ENCODE measurements at places on chromosomes 11 and 22. TPM values are rescaled to one million over a fixed set of nuclear protein-coding genes. Genes with fewer than 3 reads are reported as not detected.

GRCh38 chr11:104968355-104968855, at the start of gene CASP4:
Gene CASP4 (minus strand): TSS chr11:104968574. CDS start chr11:104968525, 49 bp downstream.
- peak; percentile 18 for DNase-seq

GRCh38 chr11:4546878-4547277, 1.9 kb downstream of the OR52M1 start:
- no peak for DNase-seq

DNA sequence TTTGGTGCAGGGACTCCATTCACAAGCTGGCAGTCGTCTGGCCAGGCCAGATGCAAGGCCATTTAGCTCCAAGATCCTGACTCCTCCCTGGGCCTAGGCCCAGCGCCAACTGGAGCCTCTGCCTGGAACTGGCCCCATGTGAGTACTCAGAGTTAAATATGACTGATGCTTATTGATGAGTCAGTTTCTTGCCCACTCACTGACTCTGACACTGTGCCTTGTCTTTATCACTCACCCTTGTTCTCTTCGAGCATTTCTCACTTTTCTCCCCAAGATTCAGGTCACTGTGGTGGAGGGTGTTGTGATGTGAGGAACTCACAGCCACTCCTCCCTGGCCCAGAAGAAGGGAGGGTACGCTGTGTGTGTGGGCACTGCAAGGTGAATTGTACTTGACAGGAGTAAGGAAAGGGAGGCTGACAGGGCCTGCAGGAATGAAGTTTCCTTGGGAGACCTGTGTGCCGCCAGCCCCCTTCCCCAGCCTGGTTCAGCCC, 23.2 kb upstream of the ST3GAL4 start:
- peak; percentile 89 for DNase-seq

GRCh38 chr11:69552951-69553350, 71.5 kb downstream of the LINC01488 start:
- no peak for DNase-seq

PICK1 gene
- total RNA-seq: 32.2 TPM

DNA sequence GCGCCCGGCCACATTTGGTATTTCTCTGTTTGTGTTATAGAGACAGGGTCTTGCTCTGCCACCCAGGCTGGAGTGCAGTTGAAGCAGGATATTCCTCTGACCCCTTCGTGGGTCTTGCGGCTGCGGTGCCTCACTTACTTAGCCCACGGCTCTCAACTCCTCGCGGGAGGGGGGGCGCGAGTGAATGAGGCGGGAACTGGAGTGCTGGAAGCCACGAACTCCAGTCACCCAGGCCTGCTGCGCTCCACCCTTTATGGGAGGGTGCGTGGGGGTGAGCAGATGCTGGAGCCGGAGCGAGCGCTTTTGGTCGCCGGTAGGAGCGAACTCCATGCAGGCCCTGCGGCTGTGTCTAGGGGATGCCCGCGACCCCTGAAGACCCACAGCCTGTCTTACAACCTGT, 1.8 kb downstream of the C11orf54 start:
- no peak for DNase-seq

OR8K5 gene
- not detected for total RNA-seq

DNA sequence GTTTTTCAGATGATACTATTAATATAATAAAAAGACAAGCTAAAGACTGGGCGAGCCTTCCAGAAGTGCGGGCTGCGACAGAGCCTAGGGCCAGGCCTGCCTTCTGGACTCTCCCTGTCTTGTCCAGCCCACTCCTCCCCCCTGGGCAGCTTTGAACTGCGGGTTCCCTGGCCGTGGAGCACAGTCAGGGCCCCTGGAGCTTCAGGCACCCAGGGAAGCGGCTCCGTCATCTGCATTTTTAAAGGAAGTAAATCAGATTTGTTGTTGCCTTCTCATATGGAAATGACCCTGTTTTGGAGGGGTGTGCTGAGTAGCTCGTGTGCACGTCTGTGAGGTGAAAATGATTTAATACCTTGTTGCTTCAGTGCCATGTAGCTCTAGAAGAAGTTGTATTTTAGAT, 265.3 kb downstream of the TBC1D22A start:
- no peak for DNase-seq

RIMBP3B gene
- total RNA-seq: not detected

DNA sequence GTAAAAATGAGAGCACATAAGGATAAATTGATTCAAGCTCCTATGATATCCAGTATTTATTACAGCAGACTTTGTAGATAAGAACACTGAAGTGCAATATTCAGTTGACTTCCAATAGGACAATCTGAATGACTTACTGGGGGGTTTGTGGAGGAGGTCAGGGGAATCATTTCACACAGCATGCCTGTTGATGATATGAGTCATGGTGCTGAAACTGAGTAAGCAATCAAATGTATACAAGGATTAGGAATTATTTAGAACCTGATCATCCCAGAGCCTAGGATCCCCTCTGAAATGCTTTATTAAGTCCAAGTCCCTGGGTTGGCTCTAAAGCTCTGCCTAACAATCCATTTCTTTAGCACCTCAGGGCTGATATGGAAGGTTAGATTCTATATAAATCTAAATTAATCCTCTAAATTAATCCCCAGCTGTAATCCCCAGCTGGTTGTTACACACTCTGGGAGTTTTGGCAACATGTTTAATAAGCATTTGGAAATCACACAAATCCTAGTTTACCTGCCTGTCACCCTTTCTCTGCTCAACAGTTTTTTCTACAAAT, 326.4 kb downstream of the GUCY1A2 start:
- no peak for DNase-seq

DNA sequence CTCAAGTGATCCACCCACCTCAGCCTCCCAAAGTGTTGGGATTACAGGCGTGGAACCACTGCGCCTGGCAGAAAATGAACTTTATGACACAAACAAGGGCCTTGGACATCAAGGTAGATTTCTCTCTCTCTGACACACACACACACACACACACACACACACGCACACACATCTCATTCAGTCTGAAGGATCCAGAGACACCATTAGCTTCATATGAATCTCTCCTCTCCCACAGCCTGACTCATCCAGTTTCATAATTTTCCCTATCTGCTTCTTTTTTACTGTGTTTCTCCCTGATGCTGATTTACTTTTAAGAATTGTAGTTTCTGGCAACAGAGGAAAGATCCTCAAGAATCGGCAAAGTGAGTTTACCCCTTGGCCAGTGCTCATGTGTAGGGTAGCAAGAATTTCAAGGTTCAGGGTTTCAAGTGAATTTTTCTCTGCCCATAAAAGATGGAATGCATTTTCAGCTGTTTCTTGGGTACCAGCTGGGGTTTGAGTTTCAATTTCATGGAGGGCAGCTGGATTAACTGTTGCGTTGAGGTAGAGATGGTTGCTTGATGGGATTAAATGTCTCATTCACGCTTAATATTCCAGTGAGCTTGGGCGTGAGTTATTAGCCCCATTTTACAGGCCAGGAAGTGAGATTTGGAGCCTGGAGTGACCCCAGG, 3.5 kb downstream of the MYO18B start:
- peak; percentile 36 for DNase-seq

- DNase-seq: no peak
Measured at GRCh38 chr22:31278151-31278621, 14.1 kb downstream of the PIK3IP1 start.

- DNase-seq: no peak
Measured at GRCh38 chr11:69213316-69213715, 57.6 kb downstream of the SMIM38 start.

IGLL1 gene
- not detected for total RNA-seq

- DNase-seq: no peak
Measured at GRCh38 chr11:132824642-132825041, 707.7 kb downstream of the OPCML start.

- no peak for DNase-seq
Measured at GRCh38 chr11:17413414-17414316, 25.2 kb upstream of the KCNJ11 start.
